NCI-H774 (cell line): ENCODE measurements at places on chromosomes 7 and 10.
A peak's percentile ranks its signal among the peaks of the same experiment; 100 is the strongest.

DNA sequence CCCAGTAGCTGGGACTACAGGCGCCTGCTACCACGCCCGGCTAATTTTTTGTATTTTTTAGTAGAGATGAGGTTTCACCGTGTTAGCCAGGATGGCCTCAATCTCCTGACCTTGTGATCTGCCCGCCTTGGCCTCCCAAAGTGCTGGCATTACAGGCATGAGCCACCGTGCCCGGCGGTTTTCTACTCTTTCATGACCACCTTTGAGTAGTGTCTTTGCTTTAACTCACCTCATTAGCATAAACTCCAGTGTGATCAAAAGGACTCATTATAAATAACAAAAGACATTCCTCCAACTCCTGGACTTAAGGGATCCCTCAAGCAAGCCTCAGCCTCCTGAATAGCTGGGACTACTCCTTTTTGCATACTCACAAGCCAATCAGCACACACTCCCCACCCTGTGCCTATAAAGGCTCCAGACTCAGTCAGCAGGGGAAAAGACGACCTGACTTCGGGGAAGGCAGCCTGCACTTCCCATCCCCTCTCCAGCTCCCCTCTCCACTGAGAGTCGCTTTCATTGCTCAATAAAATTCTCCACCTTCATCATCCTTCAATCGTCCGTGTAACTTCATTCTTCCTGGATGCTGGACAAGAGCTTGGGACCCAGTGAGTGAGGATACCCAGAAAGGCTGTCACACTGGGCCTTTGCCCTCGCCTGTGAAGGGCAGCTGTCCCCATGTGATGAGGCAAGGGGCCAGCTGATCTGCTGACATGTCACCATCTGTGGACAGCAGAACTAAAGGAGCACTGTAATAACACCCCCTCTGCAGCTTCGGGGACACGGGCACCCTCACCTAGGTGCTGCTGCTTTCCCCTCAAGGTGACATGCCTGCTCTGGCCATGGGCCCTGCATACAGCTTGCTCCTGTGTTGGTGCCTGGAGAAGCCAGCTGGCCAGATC, 35.0 kb upstream of the EIF4H start:
- DNase-seq = no peak

- DNase-seq = no peak
Measured at GRCh38 chr7:116395141-116395791, 104.3 kb upstream of the CAV2 start.

DNA sequence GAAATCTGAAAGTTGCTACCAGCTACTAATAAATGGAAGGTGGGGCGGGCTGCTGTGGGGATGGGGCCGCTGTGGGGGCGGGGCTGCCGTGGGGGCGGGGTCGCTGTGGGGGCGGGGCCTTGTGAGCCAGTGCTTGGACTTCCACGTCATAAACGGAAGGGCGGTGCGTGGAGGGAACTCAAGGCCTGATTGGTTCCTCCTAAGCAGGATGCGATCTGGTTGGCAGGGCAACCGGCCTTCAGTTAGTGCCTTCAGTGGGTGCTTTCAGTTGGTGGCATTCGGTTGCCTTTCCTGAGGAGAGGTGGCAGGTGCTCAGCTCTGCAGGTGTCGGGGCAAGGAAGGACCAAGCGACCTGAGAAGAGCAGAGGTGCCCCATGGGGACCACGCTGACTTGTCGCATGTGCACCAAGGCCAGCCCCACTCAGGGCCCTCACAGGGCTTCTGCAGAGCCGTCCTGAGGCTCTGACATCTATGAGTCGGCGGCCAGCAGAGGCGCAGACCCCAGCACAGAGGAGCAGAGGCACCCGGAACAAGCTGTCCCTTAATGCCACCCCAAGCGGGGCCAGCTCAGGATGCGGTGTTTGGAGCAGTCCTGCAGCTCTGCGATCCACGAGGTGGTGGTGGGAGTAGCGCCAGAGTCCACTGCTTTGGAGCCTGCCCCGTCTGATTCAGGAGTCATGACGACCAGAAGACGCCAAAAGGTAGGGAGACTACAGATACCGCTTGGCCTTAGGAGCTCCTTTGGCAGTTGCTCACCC, 54.4 kb upstream of the PDSS1 start:
- no peak for DNase-seq

- no peak for DNase-seq
Measured at GRCh38 chr10:78755063-78755701, 313.6 kb upstream of the ZMIZ1 start.

DNA sequence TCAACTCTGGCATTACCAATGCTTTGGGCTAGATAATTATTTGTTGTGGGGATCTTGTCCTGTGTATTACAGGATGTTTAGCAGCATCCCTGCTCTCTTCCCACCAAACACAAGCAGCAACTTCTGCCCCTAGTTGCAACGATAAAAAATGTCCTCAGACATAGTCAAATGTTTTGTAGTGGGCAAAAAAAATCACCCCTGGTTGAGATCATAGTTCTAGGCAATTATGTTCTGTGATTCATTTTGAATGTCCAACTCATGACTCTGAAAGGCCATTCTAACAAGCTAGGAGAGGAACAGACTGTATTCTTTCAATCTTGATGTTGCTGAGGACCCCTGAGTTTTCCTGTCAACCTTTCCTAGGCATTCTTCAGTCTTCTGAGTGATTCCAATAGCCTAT, 79.5 kb downstream of the RTKN2 start:
- no peak for DNase-seq

- DNase-seq = no peak
Measured at GRCh38 chr10:79375321-79376077, 28.2 kb downstream of the PPIF start.

GRCh38 chr10:93796167-93796566, 38.4 kb downstream of the LGI1 start:
- no peak for DNase-seq

- DNase-seq = no peak
Measured at GRCh38 chr7:75662579-75663301, 76.0 kb downstream of the HIP1 start.

DNA sequence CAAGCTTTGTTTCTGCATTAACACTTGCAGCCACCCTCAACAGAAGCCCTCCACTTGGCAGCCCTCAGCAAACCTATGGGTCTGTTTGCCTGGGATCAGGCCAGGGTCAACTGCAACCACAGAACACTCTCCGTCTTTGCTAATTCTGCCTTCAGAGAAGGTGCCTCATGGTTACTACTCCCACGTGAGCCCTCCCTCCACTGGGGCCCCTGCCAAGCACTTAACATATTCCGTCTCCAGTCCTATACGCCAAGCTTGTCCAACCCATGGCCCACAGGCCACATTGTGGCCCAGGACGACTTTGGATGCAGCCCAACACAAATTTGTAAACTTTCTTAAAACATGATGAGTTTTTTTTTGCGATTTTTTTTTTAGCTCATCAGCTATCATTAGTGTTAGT, 54.7 kb downstream of the HSPA12A start:
- DNase-seq = no peak

GRCh38 chr7:116953372-116953905, at the start of gene ST7:
TSS of gene ST7 (plus strand) at chr7:116953501. CDS start at chr7:116953541, 40 bp downstream.
- DNase-seq = peak; percentile 52

- DNase-seq = no peak
Measured at GRCh38 chr10:57008189-57008588, 647.1 kb upstream of the ZWINT start.

GRCh38 chr10:32125023-32125422, 68.8 kb upstream of the KIF5B start:
- DNase-seq = no peak

DNA sequence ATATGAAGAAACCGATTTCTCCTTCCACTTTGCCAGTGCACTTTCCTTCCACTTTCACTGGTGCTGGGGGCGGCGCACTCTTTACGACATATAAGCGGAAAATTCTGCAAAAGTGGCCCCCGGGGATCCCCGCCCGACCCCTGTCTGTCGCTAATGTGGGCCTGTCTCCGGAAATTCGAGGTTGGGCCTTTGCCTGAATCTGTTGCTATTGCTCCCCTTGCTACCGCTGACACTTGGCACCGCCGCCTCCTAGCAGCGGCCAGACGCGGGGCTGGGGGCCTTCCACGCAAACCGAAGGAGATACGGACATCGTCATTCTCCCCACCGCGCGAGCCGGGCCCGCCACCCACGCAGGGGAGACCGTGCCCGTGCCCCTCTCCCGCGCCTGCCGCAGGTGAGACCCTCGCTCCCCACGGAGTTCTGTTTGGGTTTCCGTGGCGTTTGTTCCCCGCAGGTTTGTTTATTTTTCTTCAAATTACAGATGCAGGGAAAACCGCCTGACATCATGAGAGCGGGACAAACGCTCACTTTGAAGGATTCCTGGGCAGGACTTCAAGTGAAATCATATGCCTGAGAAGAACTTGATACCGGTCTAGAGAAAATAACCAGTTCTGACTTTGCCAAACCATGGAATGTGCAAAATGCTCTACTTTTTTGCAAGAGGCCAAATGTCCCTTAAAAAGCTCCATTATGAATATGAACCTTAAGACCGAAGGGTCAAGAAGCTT, 5.0 kb downstream of the TWIST1 start:
- DNase-seq = no peak

- no peak for DNase-seq
Measured at GRCh38 chr7:125136341-125136740, 206.7 kb upstream of the POT1 start.

DNA sequence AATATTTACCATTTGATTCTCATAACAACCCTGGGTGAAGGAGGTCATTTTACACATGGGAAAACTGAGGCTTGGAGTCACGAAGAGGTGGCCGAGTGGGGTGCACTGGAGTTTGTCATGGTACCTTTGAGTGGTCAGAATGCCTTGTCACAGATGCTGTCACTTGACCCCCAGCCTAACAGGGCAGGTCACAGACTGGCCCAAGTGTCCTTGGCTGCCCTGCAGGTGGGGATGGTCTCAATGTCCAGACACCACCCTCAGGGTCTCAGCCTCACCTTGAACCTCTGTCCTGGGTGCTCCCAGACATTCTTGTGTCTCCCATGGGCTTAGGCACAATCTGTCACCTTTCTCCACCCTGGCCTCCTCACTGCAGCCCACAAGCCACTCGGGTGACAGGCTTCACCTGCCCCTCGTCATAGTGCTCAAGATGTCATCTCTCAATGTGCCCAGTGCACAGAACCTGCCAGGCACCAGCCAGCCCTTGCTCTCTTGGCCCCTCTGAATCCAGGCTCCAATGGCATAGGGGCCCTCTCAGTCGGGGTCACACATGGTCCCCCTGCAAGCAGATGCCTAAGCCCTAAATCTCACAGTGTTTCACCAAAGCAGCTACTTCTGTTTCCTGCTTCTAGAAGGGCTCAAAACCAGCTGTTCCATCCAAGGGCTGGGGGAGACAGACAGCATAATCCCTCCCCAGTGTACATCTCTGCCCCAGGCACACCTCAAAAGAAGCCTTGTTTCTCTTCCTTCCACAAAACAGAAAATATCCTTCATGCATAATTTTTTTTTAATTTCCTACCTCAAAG, 76.8 kb upstream of the NANOS1 start:
- no peak for DNase-seq

DNA sequence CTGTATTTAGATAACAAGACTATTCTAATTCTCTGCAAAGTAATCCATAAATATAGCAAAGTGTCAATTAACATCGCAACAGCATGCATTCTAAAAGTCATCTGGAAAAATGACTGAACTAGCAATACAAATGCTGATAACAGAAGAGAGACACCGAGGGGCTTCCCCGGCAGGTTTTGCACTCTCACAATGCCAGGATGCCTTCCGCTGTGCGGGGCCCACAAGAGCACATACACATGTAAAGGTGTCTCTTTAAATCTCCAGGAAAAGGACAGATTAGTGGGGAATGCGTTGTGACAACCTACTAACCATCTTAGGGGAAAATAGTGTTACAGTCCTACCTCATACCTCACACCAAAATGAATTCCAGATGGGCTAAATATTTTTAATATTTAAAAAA, 86.9 kb downstream of the CXCL12 start:
- DNase-seq = no peak

DNA sequence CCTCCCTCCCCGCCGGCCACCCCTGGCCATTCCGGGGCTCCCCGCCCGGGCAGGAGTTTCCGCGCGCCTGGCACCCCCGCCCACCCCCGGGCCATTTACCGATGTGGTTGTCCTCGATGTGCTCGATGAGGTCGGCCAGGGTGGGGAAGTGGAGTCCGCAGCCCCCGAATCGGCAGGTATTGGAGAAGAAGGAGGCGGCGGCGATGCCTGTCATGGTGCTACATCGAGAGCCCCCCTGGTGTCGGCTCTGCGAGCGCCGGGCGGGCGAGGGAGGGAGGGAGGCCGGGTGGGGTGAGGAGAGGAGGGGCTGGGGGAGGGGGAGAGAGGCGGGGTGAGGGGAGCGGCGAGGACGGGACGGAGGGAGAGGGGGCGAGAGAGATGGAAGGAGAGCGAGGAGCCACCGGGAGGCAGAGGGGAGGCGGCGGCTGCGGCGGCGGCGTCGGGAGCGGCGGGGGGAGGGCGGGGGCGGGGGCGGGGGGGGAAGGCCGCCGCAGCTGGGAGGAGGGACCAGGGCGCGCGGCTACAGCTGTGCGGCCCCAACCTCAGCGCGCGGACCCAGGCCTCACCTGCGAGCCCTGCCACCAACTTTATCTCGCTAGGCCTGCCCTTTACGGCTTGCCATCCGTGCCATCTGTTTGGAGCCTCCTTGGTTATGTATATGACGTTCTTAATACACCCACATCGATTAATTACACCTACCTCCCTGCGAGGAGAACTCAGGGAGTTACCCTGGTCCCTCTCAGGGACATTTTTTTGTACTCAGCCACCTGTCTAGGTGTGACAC, at the start of gene JAZF1:
TSS of gene JAZF1 (minus strand) at position 432 of the 784 bp plus-strand sequence.
- peak; percentile 67 for DNase-seq

GRCh38 chr10:92880233-92880861, 32.0 kb downstream of the EXOC6 start:
- DNase-seq = peak; percentile 1

DNA sequence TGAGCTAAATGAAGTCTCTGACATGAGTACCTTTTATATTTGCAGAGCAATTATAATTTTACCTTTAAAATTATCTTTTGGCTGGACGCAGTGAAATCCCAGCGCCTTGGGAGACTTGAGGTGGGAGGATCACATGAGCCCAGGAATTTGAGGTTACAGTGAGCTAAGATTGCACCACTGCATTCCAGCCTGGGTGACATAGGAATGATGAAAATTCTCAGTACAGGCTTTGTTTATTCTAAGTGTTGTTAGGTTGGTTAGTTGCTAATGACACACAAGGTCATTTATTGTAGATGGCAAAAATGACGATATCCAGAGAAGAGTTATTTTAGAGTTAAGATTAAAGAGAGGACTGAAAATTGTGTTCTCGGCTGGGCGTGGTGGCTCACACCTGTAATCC, 87.6 kb downstream of the XRCC2 start:
- DNase-seq = no peak

- DNase-seq = no peak
Measured at GRCh38 chr10:17766731-17767130, 14.7 kb downstream of the TMEM236 start.

DNA sequence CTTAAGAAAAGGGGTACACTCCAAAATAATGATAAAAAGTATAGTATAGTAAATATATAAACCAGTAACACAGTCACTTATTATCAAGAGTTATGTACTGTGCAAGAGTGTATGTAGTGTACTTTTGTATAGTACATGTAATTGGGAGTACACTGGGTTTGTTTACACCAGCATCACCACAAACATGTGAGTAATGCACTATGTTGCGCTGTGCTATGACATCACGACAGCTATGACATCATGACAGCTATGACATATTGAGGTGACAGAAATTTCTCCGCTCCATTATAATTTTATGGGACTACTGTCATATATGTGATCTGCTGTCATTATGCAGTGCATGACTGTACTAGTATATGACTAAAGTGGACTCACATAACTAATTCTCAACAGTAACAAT, 84.6 kb downstream of the KMT2C start:
- no peak for DNase-seq

- peak; percentile 23 for DNase-seq
Measured at GRCh38 chr10:61125560-61126170, 181.7 kb upstream of the RHOBTB1 start.

- DNase-seq = no peak
Measured at GRCh38 chr7:67463983-67464382, 467.4 kb downstream of the TYW1 start.
